Tibial nerve (tissue), 4 donors: ENCODE measurements at places on chromosomes 16 and 17. TPM values are rescaled to one million over a fixed set of nuclear protein-coding genes. Genes with fewer than 3 reads are reported as not detected.

HOXB1 gene
- not detected for total RNA-seq

MILR1 gene
- 6.7 TPM for total RNA-seq

SPNS1 gene
- total RNA-seq: 22.6 TPM

CCT6B gene
- total RNA-seq: 3.1 TPM

DNA sequence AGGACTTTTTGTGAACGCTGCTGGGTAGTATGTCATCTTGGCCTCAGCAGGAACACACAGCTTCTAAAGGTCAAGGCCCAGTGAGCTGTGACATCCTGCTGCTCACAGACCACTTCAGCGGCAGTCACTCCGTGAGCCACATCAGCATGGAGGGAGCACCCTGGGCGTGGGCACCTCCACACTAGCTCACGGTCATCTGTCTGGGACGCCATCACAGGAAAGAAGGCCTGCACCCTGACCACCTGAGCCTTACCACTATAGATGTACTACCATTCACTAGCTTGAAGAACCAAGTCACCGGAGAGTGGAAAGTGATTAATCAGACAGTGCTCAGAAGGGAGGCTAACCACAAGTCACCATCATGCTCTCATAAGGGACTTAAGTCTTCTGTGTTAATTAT is 3.3 kb downstream of the AXIN1 start:
- DNase-seq: no peak

GRCh38 chr17:9671559-9671958 is 26.2 kb downstream of the USP43 start:
- no peak for DNase-seq

- no peak for DNase-seq
These were observed 62.2 kb downstream of the MPRIP start for GRCh38 chr17:17104494-17104893.

DNA sequence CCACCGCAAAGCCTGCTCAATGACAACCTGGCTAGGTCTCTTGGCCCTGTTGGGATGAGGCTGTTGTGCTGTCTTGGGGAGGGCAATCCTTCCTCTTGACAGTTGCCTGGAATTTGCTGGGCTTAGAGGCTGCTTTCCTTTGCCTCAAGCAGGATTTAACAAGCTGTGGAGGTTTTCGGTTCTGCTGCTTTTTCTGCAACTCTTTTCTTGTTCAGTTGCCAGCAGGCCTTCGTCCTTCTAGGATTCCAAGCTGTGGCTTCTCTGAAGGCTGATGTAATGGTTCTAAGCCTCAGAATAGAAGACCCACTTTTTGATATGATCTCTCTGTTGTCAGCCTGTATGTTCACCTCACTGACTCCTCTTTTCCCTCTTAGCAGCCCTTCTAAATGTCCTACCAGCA is 149.5 kb upstream of the HS3ST4 start:
- no peak for DNase-seq

DNAAF8 gene
- total RNA-seq: 15.3 TPM

KRTAP4-4 gene
- total RNA-seq: not detected

DNA sequence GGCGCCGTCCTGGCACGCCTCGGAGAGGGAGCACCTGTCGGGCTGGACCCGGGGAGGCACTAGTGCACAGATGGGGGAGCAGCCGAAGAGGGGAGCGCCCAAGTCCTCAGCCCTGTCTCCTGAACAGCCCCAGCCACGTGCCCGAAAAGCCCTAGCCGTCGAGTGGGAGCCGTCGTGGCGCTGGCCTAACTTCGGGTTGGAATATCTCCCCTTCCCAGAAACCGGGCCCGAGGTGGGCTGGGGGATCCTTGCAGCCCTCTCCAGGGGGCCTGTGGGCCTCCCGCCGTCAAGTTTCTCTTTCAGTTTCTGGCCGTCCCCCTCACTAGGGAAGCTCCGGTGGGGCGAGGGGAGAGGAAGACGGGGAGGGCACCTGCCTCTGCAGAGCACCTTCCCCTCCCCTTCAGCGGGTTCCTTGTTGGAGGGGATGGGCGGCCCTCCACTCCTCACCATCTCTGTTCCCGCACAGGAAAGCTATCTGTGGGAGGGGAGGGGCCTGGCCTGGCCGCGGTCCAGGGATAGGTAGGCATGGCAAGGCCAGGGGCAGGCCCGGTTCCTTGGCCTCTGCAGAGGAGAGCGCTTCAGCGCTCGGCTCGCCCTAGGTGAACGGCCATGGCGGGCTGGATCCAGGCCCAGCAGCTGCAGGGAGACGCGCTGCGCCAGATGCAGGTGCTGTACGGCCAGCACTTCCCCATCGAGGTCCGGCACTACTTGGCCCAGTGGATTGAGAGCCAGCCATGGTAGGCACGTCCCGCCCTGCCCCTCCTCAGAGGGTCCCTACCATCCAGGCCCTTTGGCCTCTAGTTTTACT is 709 bp downstream of the STAT5A start:
- DNase-seq: peak; percentile 15

GRCh38 chr17:79836972-79837887 is 2.0 kb downstream of the CBX4 start:
- no peak for DNase-seq

KRT20 gene
- total RNA-seq: not detected

DNA sequence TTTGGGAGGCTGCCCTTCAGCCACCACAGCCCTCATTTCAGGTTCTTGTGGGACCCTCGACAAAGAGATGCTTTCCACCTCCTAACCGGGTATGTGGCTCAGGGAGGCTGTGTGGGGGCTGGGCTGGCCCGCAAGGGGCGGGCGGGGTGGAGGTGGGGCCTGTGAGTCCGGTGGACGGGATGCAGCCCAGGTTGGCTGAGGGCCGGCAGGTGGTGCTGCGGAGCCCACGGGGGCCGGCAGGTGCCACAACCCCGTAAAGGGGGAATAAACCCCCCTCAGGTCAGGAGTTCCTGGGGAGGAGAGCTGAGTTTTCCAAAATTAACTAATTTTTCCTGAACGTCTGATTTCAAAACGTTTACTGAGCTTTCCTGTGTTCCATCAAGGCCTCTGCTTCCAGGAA is 4.9 kb upstream of the CIAO3 start:
- DNase-seq: no peak
